Right atrium auricular region (tissue), 2 donors: ENCODE measurements at places on chromosomes 4 and X. TPM values are rescaled to one million over a fixed set of nuclear protein-coding genes. Genes with fewer than 3 reads are reported as not detected.

YIPF7 gene
- 1.4 TPM for total RNA-seq

CENPVL1 gene
- total RNA-seq = not detected

GRCh38 chrX:151889421-151889820 lies 23.3 kb upstream of the MAGEA4 start:
- DNase-seq = no peak

GRCh38 chr4:25950461-25951389 lies 36.7 kb downstream of the SMIM20 start:
- no peak for DNase-seq

CTAG1A gene
- not detected for total RNA-seq

GRCh38 chr4:3376266-3376665 lies 65.5 kb upstream of the HGFAC start:
- peak; percentile 36 for DNase-seq

CXorf65 gene
- total RNA-seq = not detected

DNA sequence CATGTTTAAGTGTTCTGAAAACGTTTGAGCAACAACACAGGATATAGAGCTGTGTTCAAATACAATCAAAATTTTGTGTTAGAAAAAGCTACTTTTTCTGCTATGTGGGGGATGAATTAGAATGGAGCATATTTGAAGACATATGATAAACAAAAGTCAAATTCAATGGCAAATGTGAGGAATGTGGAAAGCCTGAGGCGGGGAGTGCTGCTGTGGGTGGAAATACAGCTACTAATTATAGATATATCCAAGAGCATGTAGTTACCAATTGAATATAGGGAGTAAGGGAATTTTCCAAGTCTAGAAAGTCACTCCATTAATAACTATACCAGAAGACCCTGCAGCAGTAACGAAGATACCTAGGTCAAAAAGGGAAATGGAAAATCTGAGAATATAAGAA lies 2370.4 kb upstream of the TENM3 start:
- no peak for DNase-seq

- no peak for DNase-seq
Observed at GRCh38 chr4:87734936-87735335, 64.4 kb upstream of the IBSP start.

DNA sequence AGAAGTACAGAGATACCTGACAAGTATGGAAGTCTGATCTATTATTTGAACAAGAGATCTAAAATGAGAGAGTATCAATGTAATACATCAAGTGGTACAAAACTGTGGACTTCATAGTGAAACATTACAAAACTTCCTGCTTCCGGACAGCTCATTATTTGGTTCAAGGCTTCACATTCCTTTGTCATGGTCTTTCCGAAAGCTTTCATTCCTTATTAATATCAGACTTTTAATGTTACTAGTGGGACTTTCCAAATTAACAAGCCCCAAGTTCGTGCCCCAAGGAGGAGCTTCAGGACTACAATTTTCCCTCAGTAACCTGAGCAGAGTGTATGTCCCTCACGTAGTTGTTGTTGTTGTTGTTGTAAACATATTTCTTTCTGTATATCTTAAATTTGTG lies 1.2 kb downstream of the CHIC2 start:
- DNase-seq = no peak

- no peak for DNase-seq
Observed at GRCh38 chr4:166043801-166044200, 170.8 kb downstream of the TLL1 start.

DNA sequence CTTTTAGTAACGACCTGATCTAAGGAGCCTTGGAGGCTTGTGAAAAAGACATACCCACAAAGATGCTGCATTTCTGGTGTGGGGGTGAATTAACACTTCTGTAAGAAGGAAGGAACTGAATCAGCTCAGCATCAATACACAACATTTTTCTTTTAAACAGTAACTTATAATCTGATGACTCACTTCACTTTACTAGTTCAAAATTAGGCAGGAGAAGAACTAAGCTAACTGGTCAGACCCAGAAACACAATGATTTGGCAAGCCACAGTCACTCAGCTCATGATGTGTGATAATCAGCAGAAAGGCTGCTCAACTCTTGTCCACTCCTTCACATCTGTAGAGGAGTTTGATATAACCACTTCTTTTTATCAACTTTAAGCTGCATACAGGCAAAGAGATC lies 4.6 kb downstream of the MMAA start:
- DNase-seq = no peak

GRCh38 chr4:108345862-108346817 lies 177.4 kb upstream of the LEF1 start:
- no peak for DNase-seq

GRCh38 chr4:29243851-29244250 lies 1476.3 kb upstream of the PCDH7 start:
- no peak for DNase-seq

- no peak for DNase-seq
Observed at GRCh38 chr4:159281771-159282170, 178.9 kb downstream of the RAPGEF2 start.

CXCL11 gene
- not detected for total RNA-seq

DNA sequence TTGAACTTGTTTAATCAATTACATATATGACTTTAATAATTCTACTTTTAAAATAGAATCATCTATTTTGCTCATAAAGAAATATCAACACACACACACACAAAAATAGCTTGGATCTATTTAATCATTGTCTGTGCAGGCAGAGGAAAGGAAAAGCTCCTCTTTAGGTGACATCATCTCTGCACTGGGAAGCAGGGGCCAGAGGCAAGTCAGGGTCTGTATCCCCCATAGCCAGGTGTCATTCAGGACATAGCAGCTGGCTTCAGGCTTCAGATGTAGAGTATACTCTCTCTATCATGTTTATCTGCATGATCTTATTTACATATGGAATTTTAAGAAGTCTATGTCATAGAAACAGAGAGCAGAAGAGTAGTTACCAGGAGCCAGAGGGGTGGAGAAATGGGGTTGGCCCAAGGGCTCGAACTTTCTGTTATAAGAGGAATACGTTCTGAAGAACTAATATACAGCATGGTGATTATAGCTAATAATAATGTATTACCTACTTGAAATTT lies 110.4 kb upstream of the LDB2 start:
- peak; percentile 5 for DNase-seq

GRCh38 chr4:76536373-76536689 lies 101.3 kb downstream of the SHROOM3 start:
- DNase-seq = no peak

GRCh38 chrX:30657196-30658161 lies 4.3 kb downstream of the GK start:
- no peak for DNase-seq

DNA sequence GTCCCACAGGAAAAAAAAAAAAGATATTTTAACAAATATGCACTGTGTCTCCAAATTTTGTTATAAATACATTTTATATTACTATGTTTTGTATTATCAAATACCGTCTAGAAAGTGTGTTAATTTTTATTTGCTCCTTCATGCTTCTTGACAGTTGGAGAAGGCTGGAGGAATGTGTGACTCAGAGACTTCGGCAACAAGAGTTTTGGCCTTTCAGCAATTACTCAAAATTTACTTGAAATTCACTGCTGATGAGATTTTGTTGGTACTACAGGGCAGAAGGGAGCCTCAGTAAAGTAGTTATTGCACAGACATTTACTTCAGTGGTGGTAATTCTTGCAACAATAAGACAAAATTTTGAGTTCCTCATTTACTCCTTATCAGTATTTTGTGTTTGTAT lies 2164.0 kb downstream of the PCDH7 start:
- DNase-seq = no peak

DNA sequence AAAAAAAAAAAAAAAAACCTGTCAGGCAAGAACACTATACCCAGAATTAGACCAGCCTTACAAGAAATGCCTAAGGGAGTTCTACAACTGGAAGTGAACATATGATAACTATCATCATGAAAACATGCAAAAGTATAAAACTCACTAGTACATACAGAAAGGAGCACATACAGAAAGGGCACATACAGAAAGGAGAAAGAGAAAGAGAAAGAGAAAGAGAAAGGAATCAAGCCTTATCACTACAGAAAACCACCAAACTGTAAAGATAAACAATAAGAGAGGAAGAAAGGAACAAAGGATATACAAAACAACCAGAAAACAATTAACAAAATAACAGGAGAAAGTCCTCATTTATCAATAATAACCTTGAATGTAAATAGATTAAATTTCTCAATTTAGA lies 50.4 kb downstream of the PHKA1 start:
- no peak for DNase-seq

DNA sequence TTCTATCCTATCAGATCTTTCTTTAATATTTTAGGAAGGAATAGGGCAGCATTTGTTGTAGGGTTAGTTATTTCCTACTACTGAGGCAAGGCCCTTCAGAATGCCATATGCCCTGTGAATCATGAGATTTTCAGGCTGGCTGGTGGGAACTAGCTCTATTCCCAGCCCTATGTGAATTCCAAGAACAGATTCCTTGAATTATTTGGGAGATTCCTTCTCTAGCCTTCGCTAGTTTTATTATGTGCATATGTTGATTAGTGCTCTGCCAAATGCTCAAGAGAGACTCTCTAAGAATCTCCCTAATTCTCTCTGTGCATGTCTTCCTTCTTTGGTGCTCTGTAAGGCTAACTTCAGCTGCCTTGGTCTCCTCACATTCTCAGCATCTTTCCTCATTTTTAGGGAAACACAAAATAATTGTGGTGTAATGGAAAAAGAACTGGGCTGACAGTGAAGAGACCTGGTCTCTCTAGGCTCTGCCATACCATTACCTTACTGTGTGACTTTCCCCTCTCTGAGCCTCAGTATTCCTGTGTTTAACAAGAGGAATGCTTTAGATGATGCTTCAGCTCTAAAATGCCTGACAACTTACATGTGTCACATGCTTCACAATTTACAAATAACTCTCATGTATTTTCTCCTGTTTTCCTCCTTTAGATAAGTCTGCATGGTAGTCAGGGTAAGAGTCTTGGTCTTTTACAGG lies 79.7 kb downstream of the VMA21 start:
- no peak for DNase-seq

DNA sequence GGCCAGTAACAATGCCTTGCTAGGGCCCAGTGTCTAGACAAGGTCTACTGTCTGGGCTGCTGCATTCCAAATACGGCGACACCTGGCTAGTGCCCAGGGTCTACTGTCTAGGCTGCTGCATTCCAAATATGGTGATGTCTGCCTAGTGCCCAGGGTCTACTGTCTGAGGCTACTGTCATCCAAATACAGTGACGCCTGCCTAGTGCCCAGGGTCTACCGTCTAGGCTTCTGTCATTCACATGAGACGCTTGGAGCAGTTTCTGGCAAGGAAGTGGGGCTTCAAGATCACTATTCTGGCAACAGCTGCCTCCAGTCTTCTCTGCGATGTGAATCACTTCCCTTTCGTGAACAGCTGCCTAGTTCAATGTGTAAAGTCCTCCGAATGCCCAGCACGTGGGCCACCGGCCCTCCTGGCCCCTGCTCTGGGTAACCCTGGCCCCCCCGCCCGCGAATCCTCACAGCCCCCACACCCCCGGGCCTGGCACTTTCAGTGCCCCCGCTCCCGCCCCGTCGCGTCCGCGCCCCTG lies 12.7 kb downstream of the ACOX3 start:
- DNase-seq = no peak

COL4A5 gene
- 6.5 TPM for total RNA-seq

DNA sequence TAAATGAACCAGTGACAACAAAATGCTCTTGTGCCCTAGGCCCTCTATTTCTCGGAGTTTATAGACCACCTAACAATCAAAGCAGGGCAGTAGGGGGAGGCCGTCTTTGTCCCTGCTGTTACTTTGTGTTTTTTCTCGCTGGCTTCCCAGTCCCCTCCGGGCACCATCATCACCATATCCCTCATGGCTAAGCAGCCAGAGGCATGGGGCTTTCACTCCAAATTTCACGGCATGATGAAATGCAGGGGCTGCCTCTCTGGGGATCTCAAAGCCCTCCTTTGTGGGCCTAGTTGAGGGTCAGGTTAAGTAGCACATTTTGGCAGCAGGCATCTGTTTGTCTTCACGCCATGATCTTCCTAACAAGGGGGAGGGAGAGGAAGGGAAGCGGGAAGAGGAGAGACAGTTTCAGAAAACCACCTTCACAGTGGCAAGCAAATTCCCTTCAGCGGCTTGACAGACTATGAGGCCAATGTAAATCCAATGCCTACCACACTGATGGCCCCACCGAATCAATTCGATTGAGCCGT lies 91.9 kb downstream of the ANOS1 start:
- DNase-seq = no peak

GRCh38 chr4:9927341-9928007 lies 93.8 kb downstream of the SLC2A9 start:
- no peak for DNase-seq

- DNase-seq = no peak
Observed at GRCh38 chrX:132631579-132632232, 142.9 kb upstream of the MBNL3 start.

DNA sequence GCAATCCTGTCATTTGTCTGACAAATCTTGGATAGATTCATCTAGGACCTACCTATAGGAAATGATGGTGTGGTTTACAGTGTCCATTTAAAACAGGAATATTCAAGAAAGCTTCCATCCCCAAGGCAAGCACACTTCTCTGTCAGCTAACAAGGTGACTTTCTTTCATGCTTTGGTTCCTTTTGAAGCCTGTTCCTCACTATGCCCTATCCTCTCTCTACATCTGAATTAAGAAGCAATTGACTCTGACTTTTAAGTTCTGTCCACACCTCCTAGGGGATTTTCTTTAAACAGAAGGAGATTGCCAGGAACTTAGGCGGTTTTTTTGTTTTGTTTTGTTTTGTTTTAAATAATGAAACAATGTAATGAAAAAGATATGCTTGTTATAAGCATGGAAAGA lies 1181.4 kb upstream of the TENM3 start:
- no peak for DNase-seq

DNA sequence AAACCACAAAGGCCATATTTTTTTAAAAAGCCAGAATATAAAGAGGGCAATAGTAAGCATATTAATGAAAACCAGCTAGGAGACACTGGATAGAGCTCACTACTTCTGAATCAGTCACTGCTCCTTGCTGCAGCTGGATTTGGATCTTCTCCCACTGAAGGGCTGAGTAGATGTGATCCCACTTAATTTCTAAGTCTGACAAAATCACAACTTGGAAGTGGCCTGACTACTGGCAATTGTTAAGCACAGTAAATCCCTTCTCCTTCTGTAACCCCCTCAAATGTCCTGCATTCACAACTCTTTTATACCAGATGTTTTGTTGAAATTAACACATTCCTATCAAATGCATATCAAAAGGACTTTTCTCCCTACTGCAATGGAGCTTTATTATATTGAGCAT lies 72.9 kb downstream of the AMMECR1 start:
- no peak for DNase-seq

DNA sequence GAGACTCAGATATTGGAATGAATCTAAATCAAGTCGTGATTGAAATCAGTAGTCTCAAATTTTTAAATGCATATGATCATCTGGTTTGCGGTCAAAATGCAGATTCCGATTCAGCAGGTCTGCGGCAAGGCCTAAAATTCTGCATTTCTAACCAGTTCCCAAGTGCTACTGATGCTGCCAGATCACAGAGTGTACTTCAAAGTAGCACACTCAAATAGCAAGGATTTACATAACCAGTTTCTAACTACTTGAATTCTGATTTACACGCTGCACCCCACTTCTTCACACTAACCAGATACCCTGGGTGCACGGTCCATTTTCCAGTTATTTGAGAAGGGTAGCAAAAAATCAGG lies 752 bp downstream of the MBTPS2 start:
- DNase-seq = no peak
